Putamen (tissue), 1 donor: ENCODE measurements at places on chromosomes 3 and 15.

- no peak for DNase-seq
Measured at GRCh38 chr3:177314897-177315296, 117.6 kb upstream of the TBL1XR1 start.

DNA sequence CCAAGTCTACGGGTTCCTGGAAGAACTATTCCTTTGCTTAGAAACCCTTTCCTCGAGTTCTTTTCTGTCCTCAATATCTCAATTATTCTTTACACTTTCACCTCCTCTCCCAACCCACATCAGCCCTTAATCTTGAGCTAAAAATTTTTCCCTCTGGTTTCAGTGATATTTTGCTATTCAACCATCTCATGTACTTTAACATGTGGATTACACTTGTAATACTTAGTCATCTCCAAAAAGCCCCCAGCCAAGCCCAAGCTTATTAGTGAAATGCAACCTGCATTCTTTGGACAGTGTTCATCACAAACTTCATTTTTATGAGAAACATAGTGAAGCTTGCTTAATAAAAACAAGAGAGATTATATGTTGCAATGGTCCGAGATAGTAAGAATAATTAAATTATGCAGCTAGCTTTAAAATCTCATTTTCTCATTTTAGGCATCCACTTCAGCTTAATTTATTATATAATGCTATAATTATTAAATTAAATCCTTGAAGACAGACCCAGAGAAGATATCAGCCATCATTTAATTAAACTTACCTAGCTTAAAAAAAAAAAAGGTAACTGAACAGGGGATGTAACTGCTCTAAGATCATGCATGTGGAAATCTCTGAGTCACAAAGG, 534.5 kb upstream of the TBL1XR1 start:
- DNase-seq: no peak

DNA sequence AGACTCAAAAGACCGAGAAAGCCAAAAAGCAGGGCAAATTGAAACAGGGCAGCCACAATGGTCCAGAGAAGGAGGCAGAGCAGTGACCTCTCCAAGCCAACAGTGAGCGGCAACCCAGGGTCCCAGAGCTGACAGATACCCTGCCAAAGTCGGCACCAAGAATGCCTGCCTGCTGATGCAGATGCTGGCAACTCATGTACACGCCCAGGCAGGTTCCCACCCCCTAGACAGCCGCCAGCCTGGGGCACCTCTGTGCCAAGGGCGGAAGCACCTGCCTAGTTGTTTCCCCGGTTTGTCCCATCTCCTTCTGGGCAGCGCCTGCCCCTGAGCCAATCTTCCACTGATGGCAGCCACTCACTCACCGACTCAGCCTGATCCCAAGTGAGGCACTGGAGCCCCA, 22.1 kb downstream of the KLHL25 start:
- DNase-seq: no peak

- no peak for DNase-seq
Measured at GRCh38 chr3:14491396-14492190, 48.5 kb downstream of the GRIP2 start.

- no peak for DNase-seq
Measured at GRCh38 chr15:100093211-100094126, 248.3 kb downstream of the ADAMTS17 start.

DNA sequence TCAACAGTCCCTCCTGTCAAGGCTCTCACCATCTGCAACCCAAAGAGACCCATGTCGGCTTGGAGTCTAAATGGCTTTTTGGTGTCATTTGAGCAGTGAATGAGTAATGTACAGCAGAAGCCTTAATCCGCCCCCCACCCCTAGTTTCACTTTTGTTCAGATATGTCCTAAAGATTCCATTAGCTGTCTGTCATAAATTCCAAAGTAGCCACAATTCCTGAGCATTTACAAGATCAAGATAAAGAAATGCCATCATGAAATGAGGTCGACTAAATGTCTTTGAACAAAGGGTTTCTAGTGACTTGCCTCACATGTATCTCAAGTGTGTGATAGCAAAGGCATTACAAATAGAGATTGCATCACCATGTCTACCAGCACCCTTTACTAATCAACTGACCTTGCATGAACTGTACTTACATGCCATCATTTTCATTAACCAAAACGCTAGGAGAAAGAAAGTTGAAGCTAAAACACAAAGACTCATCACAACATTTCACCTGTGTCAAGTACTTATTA, 123.8 kb upstream of the PHLDB2 start:
- DNase-seq: no peak

DNA sequence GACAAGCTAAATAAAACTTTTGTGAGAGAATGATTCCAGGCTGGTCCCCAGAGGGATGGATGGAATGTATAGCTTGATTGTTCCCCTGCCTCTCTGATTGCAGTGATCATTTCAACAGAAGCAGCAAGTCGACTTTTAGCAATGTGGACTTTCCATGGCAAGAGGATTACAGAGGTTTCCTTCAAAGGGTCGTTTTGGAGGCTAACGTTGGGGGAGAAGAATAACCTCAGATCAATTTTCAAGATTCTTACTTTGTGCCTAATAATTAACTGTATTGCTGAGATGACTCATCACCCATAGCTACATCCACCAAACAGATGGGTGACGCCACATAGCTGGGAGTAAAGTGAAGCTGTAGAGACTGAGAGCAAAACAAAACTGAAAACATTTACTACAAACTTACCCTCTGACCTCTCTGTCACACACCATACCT, 79.9 kb downstream of the GTPBP8 start:
- DNase-seq: no peak

GRCh38 chr15:63374686-63375520, 6.7 kb downstream of the CA12 start:
- no peak for DNase-seq

DNA sequence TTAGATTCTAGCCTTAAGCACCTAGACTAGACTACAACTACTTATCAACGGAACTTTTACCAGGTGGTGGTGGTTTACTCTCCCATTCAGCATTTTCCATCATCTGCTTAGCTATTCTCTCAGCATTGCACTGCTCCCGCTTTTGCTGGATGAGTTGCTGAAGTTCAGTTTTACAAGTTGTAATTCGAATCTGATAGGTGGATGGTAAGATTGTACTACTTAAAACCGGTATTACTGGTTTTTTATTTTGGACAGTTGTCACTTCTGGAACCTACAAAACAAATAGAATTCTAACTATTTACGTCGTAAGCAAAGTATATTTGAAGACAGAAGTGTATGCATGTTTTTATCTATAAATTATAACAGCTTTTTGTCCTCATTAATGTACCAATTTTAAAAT, 41.1 kb downstream of the PIK3R4 start:
- no peak for DNase-seq

GRCh38 chr3:51673802-51674654, 3.0 kb downstream of the TEX264 start:
- no peak for DNase-seq

- DNase-seq: no peak
Measured at GRCh38 chr3:12769761-12770160, 10.7 kb upstream of the TMEM40 start.

DNA sequence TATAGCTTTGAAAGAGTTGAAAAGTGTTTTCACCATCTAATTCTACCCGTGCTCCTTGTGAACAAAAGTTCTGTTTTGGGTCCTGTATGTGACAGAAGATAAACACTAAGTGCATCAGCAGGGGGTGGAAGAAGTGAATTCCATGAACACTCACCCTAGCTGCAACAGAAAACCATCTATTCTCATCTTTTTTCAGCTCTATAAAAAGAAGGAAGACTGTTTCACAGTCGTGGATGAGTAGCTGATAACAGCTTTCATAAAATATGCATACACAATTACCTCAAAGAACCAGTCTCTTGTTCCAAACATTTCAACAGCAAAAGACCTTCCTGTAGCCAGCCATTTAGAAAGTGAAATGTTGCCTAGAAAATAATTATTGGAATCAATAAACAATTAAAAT, 281.7 kb upstream of the RASGRP1 start:
- DNase-seq: no peak

GRCh38 chr15:59169251-59169708, 37.4 kb upstream of the LDHAL6B start:
- no peak for DNase-seq
